ENCODE measurements at places on chromosomes 5 and 9. TPM values are rescaled to one million over a fixed set of nuclear protein-coding genes. Genes with fewer than 3 reads are reported as not detected.

The LEAP2 gene
- total RNA-seq, result 3.9 TPM

The C9 gene
- not detected for total RNA-seq

The OLFM1 gene
- 0.47 TPM for total RNA-seq

The INSYN2B gene
- total RNA-seq, result not detected

The PCDHGA7 gene
- total RNA-seq, result 0.22 TPM

The SPINK13 gene
- not detected for total RNA-seq

The SPINK6 gene
- total RNA-seq, result not detected

The SPACA9 gene
- 0.88 TPM for total RNA-seq

The PCDHGA1 gene
- 0.10 TPM for total RNA-seq

The PRRX2 gene
- total RNA-seq, result 6.2 TPM

The F2RL2 gene
- not detected for total RNA-seq

The LVRN gene
- total RNA-seq, result not detected

The LCN2 gene
- not detected for total RNA-seq

The DRD1 gene
- total RNA-seq, result not detected

The MRRF gene
- total RNA-seq, result 66.0 TPM

The TAS2R1 gene
- not detected for total RNA-seq

The NTNG2 gene
- 4.6 TPM for total RNA-seq

The SOX30 gene
- 0.29 TPM for total RNA-seq

The SCGB3A1 gene
- total RNA-seq, result not detected

The PALM2AKAP2 gene
- 2.2 TPM for total RNA-seq

The PIP5K1B gene
- 77.4 TPM for total RNA-seq

The RMND5B gene
- 23.9 TPM for total RNA-seq

The CDH12 gene
- not detected for total RNA-seq

The C1QTNF2 gene
- total RNA-seq, result not detected

The IL31RA gene
- total RNA-seq, result 0.80 TPM

The SMIM15 gene
- 84.0 TPM for total RNA-seq

The FOXI1 gene
- not detected for total RNA-seq

The SCGB3A2 gene
- total RNA-seq, result not detected

The BSPRY gene
- total RNA-seq, result 12.3 TPM

The GCNT1 gene
- 13.1 TPM for total RNA-seq

The SLCO6A1 gene
- total RNA-seq, result not detected

The ECM2 gene
- not detected for total RNA-seq

The OXCT1 gene
- total RNA-seq, result 84.4 TPM

The LRRC14B gene
- total RNA-seq, result not detected

The ENC1 gene
- 3.2 TPM for total RNA-seq

The PCDHA4 gene
- total RNA-seq, result not detected

The ORM2 gene
- total RNA-seq, result not detected

The PCAT7 gene
- not detected for total RNA-seq

The SNCAIP gene
- not detected for total RNA-seq

The PGGT1B gene
- total RNA-seq, result 42.9 TPM

The IL4 gene
- total RNA-seq, result 56.9 TPM

The LCN9 gene
- not detected for total RNA-seq

The SLC34A1 gene
- 0.26 TPM for total RNA-seq

The LECT2 gene
- not detected for total RNA-seq

The PCDHGB4 gene
- total RNA-seq, result 0.18 TPM

The C5orf47 gene
- total RNA-seq, result not detected

The STING1 gene
- 213 TPM for total RNA-seq

The TUSC1 gene
- total RNA-seq, result 0.47 TPM

The ASS1 gene
- total RNA-seq, result 2.9 TPM

The CAPSL gene
- not detected for total RNA-seq

The SEMA6A gene
- total RNA-seq, result 0.23 TPM

The PCDHB12 gene
- not detected for total RNA-seq

The ITK gene
- 251 TPM for total RNA-seq

The SPOCK1 gene
- total RNA-seq, result not detected

The TAF1L gene
- 0.03 TPM for total RNA-seq

The AJM1 gene
- total RNA-seq, result 5.8 TPM

The CCL27 gene
- total RNA-seq, result not detected

The FANCG gene
- total RNA-seq, result 102 TPM
